ENCODE measurements at places on chromosomes 12 and 14.

- no peak for DNase-seq
Observed at GRCh38 chr12:92977326-92977725, 48.2 kb upstream of the EEA1 start.

- peak; percentile 55 for DNase-seq
Observed at GRCh38 chr12:45729233-45730083, at the start of gene ARID2. ARID2 (plus strand) TSS chr12:45729706; CDS start chr12:45729837, 131 bp downstream.

DNA sequence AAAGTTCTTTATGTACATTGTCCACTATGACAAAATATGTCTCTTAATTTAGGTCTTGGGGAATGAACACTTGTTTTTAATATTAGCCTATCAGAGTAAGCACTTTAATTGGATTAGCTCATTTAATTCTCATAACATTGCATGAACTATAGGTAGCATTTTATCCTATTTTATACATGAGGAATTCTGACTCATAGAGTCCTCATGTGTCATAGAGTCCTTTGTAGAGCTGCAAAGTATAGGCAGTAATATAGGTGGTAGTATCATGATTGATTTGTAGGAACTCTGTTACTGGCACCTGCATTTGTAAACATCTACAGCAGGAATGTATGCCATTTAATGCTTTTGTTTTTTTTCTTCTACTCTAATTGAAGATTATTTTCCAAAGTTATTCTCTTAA lies 96.0 kb downstream of the GPHN start:
- DNase-seq, result no peak

DNA sequence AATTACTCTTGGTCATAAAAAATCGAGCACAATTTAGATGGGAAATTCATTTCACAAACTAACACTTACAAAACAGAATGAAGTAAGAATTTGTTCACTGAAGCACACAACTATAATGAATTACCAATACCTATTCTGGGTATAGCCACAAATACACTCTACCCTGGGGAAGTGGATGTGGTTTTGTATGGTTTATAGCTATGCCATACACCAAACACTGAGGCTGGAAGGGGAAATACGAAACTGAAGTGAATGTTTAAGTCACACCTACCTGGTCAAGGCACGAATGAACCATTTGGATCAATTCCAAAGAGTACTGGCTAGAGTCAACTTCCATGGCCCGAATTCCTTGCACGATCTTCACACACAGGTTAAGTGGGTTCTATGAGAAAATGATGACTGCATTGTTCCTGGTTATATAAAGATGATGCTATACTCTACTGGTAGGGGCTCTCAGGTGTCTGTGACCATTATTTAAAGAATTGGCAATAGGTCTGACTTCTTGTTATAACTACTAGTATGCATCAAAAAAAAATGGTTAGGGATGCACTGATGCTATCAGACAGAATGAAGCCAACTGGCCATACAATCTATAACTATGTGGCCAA lies 12.8 kb downstream of the NEK9 start:
- DNase-seq, result no peak

GRCh38 chr14:90342327-90342726 lies 10.6 kb upstream of the NRDE2 start:
- DNase-seq, result no peak

- no peak for DNase-seq
Observed at GRCh38 chr14:61927520-61927919, 165.3 kb downstream of the SNAPC1 start.

DNA sequence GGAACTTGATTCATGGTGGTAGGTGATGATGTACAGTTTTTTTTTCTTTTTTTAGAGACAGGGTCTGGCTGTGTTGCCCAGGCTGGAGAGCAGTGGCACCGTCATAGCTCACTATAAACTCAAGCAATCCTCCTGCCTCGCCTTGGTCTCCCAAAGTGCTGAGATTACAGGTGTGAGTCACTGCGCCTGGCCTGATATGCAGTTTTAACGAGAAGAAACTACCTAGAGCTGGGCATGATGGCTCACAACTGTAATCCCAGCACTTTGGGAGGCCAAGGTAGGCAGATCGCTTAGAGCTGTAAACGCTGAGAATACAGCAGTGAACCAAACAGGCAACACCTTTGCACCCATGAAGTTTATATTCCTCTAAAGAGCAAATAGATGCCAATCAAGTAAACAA lies 13.0 kb upstream of the VPS37B start:
- no peak for DNase-seq

DNA sequence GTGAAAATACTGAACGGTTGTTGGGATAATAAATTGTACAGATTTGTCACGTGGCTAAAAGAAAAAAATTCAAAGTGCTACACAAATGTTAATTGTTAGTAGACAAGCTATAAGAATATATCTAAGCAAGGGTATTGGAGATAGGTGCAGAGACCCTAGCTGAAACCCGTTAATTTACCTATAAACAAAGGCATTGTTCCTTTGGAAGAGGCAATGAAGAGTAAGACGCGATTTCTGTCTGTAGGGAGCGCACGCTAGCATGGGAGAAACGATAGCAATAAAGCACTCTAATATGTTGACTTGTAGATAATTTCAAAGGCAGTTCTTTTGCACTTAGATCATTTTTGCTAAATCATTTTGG lies 565 bp downstream of the CCDC77 start:
- no peak for DNase-seq

DNA sequence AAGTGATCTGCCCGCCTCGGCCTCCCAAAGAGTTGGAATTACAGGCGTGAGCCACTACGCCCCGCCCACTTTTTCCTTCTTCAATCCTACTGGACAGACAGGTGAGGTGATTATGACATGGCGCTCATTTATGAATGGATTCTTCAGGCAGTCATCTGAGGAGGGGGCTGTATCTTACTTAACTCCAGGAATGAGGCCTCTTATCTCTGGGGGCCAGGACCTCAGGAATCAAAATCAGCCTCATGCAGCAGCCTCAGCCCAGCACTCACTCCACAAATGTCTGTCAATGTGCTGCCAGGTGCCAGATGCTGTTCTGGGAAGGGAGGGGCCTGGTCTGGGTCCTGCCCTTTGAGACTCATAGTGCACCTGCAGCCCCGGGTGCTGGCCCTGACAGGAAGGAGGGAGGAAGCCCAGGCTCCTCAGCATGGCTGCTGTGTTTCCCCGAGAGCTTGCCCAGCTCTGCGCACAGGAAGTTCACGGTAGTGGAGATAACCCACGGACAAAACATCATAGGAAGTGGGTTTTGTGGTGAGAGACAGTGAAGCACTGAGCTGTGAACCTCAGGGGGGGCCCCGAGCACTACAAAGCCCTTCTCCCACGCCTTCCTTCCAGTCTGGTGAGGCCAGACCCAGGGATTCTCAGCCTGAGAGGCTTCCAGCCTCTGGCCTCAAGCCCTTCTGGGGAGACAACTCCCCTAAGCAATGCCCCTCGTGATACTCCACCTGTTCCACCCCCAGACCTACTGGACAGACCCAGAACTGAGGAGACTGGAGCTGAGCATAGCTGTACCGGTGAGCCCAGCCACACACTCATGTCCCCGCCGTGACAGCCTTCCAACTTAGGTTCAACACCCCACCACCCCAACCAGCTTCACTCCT lies 22.3 kb downstream of the GALNT6 start:
- DNase-seq, result peak; percentile 72

GRCh38 chr12:1835211-1836131 lies 15.1 kb downstream of the LRTM2 start:
- no peak for DNase-seq

- no peak for DNase-seq
Observed at GRCh38 chr12:110647631-110648040, 33.7 kb downstream of the TCTN1 start.

GRCh38 chr12:10067942-10068341 lies 30.8 kb downstream of the CLEC1A start:
- DNase-seq, result no peak

- DNase-seq, result no peak
Observed at GRCh38 chr12:22974865-22975264, 349.9 kb downstream of the ETNK1 start.

DNA sequence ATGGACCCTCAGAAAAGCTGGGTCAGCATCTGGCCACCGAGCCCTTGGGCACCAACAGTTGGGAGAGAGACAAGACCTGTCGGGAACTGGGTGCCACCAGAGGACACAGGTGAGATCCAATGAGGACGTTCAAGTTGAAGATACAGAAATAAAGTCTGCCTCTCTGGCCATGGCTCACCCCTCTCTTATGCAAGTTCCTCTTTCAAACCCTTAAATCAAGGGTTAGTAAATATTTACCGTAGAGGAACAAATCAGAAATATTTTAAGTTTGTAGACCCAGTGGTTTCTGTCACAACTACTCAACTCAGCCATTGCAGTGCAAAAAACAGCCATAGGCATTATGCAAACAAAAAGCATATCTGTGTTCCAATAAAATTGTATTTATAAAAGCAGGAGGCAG lies 76.5 kb upstream of the HSPB8 start:
- DNase-seq, result no peak

DNA sequence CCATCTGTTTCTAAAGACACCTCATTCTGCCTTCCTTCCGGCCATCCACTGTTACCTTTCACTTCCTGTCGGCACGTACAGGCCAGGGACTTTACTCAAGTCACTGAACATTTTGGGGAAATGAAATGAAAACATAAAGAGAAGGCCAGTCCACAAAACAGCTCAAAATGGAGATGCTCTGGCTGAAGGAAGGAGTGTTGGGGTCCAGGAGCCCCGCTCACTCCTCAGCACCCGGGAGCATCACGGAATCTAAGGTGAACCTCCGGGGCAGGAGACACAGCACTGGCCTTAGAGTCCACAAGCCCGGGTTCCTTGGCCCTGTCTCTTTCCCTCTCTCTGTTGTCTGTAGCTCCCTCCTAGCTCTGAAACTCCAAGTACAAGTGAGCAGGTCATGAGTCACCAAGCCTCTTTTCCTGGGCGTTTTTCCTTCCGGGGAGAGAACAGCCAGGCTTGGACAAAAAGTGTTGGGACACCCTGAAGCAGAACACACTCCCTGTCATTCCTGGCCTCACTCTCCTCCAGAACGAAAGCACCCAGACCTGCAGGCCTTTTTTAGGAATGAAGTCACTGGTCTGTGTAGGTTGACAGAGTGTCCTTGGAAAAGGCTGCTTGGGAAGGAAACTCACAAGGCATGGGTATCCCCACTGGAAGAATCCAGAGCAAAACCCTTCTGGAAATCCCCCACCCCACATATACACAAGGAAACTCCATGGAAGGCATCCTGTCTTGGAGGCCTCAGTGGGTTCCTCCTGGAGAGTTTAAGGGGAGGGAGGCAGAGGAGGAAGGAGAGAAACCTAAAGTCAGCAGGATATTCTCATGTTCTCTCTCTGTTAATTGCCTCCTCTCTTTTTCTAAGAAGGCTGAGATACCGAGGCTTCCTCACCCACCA lies 245.3 kb downstream of the ZFP36L1 start:
- DNase-seq, result no peak

GRCh38 chr14:61588419-61588901 lies 106.9 kb upstream of the HIF1A start:
- no peak for DNase-seq

GRCh38 chr14:59228421-59228820 lies 40.0 kb downstream of the DAAM1 start:
- DNase-seq, result no peak

- DNase-seq, result no peak
Observed at GRCh38 chr14:81980601-81981306, 447.1 kb upstream of the SEL1L start.

GRCh38 chr12:14968478-14968877 lies 4.4 kb upstream of the PDE6H start:
- DNase-seq, result no peak

DNA sequence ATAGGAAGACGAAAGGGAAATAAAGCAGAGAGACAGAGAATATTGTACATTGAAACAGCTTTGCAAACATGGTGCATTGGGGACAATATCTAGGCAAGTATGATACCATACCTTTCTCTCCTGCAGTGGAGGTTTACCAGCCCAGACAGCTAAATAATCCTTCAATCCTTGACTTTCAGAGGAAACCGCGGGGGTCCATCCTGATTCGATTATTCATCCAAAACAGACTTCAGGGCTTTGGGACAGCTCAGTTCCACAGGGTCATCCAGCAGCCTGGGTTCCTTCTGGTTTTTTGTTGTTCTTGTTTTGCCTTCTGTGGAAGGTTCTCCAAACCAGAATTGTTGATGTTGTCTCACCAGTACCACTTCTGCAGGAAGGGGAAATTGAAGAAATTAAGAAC lies 81.5 kb downstream of the LGR5 start:
- DNase-seq, result no peak

DNA sequence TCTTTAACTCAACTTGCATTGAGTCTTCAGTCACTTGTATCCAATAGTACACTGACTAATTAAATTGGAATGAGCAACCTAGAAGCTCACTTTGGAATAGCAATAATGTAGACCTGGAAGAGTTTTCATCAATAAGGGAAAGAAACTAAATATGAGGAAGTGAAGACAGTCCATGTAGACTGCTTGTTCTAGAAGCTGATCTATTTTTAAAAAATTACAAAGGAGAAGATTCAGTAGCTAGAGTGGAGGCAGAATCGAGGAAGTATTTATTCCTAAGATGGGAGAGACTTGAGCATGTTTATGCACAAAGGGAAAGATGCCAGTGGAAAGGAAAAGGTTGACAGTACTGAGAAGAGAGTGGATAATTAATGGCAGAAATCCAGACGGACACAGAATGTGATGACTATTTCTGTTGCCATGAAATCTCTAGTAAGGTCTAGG lies 156.3 kb upstream of the PDE3A start:
- no peak for DNase-seq

GRCh38 chr12:15732341-15733061 lies 56.7 kb downstream of the EPS8 start:
- DNase-seq, result no peak

DNA sequence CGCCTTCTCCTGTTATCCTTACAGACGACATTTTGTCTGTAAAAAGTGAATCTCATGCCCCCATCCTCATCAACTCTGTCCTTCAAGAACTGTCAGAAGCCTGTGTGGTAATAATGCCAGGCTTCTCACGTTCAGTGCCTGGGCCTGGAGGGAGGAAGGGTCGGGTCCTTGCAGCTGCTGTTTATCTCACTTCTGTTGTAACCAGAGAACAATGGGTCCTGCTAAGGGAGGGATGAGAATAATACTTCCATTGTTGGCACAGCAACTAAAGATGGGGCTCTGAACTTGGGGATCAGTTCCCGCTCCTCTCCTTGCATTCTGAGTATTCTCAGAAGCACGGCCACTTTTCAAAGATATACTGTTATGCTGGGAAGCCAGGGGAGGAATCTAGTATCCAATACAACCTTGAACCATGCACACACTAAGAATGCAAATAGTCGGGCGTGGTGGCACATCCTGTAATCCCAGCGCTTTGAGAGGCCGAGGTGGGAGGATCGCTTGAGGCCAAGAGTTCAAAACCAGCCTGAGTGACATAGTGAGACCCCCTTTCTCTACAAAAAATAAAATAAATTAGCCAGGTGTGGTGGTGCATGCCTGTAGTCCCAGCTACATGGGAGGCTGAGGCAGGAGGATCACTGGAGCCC lies 38.8 kb upstream of the NINJ2 start:
- no peak for DNase-seq
